Dermis microvascular lymphatic vessel endothelial cell (primary cell): ENCODE measurements at places on chromosomes 5 and 9. TPM values are rescaled to one million over a fixed set of nuclear protein-coding genes. Genes with fewer than 3 reads are reported as not detected.

TPPP gene
- 0.13 TPM in 2 replicates for total RNA-seq

GOLGA1 gene
- 5.9 and 7.6 TPM in 2 replicates for total RNA-seq

ABLIM3 gene
- 19.5 and 36.5 TPM in 2 replicates for total RNA-seq

ANKRD55 gene
- total RNA-seq = 3.7 and 4.0 TPM in 2 replicates

FOXD4L6 gene
- total RNA-seq = under 0.01 TPM in 1 of 2 replicates, not detected in the other

TSSK1B gene
- not detected in 2 replicates for total RNA-seq

- DNase-seq = no peak
Measured at GRCh38 chr9:6632516-6633183, 12.9 kb downstream of the GLDC start.

DNA sequence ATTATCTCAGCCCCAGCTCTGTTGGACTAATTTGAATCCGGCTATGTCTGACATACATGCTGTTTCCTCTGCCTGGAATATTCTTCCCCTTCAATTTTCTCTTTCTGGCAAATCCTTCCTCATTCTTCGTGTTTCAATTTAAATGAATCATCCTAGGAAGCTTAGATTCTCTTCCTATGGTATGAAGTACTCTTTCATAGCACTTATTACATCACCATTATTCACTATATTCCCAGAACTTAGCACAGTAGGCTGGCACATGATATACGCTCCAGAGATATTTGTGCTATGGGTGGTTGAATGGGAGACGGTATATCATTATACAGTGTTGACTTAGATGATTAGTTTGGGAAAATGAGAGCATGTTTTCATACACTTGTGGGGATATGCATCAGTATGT is 91.0 kb upstream of the JAK2 start:
- DNase-seq = no peak

GRCh38 chr5:177557041-177557647 is 2.8 kb upstream of the FAM193B start:
- no peak for DNase-seq

DNA sequence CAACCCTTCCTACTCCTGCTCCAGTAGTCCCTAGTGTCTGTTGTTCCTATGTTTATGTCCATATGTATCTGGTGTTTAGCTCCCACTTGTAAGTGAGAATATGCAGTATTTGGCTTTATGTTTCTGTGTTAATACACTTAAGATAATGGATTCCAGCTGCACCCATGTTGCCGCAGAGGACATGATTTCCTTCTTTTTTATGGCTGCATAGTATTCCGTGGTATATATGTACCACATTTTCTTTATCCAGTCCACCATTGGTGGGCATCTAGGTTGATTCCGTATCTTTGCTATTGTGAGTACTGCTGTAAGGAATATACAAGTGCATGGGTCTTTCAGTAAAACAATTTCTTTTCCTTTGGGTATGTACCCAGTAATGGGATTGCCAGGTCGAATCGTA is 5.2 kb upstream of the ARRDC3 start:
- no peak for DNase-seq

DNA sequence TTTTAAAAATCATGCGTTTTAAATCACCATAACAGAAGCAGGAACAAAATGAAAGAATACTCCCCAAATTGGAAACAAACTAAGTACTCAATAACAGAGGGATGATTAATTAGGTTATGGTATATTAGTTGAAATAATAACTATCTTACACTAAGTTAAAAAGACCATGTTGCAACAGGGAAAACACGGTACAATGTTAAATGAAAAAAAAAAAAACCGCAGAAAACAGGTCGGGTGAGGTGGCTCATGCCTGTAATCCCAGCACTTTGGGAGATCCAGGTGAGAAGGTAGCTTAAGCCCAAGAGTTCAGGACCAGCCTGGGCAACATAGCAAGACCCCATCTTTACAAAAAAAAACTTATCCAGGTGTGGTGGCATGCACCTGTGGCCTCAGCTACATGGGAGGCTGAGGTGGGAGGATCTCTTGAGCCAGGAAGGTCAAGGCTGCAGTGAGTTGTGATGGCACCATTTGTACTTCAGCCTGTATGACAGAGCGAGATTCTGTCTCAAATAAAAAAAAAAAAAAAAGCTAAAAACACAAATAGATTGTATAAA is 2.4 kb upstream of the PTPN3 start:
- DNase-seq = no peak

- no peak for DNase-seq
Measured at GRCh38 chr5:76439201-76439600, 36.1 kb downstream of the IQGAP2 start.

DNA sequence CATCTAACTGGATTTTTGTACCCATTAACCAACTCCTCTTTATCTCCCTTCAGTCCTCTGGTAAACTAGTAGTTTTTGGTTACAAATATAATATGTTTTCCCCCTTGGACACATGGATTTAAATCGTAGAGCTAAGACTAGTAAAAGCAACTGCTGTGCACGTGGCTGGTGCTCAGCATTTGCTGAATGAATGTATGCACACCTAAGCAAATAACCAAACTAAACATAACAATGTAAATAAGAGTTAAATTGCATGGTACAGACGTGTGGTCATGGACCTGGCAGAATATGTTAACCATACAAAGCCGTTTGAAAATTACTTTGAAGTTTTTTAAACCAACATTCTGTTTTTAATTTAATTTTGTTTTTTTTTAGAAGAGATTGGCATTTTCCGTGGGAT is 65.2 kb upstream of the FYB1 start:
- no peak for DNase-seq

- DNase-seq = no peak
Measured at GRCh38 chr9:3398232-3398648, 127.6 kb downstream of the RFX3 start.

GRCh38 chr9:93223260-93224180 is 39.6 kb downstream of the WNK2 start:
- no peak for DNase-seq

GRCh38 chr5:113294311-113295110 is 140.3 kb downstream of the TSSK1B start:
- DNase-seq = peak; percentile 25

DNA sequence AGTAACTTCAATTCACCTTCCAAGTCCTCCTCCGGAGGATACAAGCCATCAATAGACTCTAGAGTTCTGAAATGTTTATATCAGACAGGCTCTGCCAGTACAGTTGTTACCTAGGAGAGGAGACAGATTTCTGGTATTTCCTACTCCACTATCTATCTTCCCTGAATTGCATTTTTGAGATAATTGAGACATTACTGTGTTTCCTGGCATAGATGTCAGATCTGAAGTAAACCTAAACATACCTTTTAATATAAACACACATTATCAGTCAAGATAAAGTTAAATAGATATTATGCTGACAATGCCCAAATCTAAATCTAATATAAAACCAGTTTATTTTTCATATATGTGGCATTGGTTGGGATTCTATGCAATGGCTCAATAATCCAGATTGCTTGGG is 8.2 kb upstream of the TYRP1 start:
- DNase-seq = no peak

DNA sequence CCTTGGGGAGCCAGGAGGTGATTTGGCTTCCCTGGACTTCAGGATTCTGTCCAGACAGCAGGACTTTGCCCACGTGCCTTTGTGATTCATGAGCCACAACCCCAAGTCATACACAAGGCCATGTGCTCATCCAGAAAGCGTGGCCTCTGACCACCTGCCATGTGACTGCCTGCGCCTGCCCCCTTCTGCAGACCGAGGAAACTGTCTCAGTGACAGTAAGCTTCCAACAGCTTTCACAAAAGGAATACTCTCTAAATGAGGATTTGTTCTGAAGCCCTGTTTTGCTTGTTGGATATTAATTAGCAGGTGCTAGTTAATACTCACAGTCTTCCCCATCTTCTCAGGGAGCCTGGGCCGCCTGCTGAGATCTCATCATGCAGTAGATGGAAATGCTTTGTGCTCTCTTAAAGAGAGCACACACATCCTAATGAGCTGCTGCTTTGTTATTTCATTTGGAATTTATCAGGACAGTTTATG is 36.9 kb upstream of the ANGPTL2 start:
- DNase-seq = peak; percentile 53

GRCh38 chr9:2159521-2160454 is 144.6 kb downstream of the SMARCA2 start:
- peak; percentile 17 for DNase-seq

GRCh38 chr9:71929791-71930440 is 18.5 kb downstream of the C9orf85 start:
- DNase-seq = no peak

- no peak for DNase-seq
Measured at GRCh38 chr5:72448368-72448767, 58.8 kb downstream of the ZNF366 start.
